ENCODE measurements at places on chromosomes 5 and 9.

DNA sequence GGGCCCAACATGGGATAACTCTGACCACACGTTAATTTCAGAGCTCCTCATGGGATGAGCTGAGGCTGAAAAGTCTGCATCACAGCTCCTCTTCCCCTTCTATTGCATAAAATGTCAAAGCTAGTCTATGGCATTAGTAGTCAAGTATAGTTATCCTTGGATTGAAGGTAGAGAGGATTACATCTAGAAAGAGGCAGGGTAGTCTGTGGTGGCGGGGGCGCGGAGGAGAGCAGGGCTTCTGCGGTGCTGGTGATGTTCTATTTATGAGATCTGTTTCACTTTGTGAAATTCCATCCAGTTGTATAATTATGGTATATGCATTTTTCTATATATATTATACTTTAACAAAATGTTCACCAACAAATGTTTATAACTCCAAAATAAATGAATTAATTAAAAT lies 329.5 kb upstream of the GRAMD2B start:
- DNase-seq, result no peak

DNA sequence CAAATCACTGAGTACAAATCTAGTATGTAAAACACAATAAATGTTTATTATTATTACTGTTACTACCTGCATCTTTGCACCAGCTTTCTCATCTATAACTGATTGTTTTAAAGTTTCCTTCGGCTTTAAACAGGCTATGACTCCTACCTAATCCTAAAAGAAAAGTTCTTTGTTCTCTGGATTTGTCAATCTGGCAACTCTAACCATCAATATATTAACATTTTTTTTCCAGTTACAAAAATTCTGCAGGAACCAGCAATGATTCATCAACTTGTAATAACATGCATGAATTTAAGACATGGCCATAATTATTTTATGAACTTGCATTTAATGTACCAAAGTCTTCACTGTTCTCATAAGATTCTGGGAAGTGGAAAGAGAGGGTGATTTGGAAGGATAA lies 228.5 kb downstream of the PIK3R1 start:
- DNase-seq, result no peak

GRCh38 chr5:129899454-129899853 lies 4.8 kb upstream of the CHSY3 start:
- peak; percentile 19 for DNase-seq

GRCh38 chr5:40832345-40832744 lies 2.7 kb downstream of the RPL37 start:
- no peak for DNase-seq

- no peak for DNase-seq
These were observed 107.3 kb upstream of the APC start for GRCh38 chr5:112630246-112631009.

DNA sequence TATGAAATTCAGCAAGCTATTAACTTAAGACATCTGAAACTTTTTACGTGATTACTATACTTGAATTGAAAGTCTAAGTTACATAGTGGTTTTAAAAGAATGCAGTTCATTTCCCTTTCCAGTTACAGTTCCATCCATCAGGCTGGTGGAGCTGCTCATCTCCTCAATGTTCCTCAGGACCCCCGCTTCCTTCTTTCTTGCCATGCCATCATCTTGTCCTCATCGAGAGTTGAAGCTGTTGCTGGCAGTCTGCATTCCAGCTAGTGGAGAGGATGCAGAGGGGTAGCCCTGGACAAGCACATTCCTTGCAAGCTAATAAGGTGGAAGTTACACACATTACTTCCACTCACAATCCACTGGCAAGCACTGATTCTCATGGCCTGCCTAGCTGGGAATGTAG lies 8.8 kb upstream of the RNF183 start:
- DNase-seq, result no peak

- no peak for DNase-seq
These were observed 518 bp downstream of the ERBIN start for GRCh38 chr5:65926893-65927292.

GRCh38 chr5:107282061-107282460 lies 388.7 kb downstream of the EFNA5 start:
- DNase-seq, result no peak

DNA sequence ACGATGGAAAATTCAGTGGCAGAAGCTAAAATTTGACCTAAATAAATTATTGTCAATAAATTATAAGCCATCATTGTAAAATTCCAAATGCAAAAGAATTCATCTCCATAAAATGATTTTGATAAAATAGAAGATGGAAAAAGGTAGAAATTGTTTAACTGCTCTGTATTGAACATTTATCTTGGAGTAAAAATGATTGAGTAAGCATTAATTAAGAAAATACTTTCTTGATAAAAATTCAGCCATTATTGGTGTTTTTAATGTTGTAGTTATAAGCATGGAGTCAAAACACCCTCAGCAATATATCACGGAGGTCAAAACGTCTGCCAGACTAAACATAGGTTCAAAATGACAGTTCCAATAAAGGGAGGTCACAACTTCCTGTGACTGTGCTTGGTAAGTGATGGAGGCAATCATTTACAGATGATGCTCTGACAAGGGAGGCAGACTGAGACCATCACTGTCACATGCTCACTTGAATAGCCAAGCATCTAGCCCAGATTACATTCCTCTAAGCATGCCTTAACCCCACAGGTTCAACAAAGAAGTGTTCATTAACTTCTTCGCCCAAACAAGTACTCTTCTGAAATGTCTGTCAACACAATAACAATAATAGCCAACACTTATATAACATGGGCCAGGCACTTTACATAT lies 69.5 kb downstream of the SH3TC2 start:
- no peak for DNase-seq

- no peak for DNase-seq
These were observed 142.4 kb upstream of the C9orf72 start for GRCh38 chr9:27715651-27716050.

Measured in NCI-H526 treated with DMSO at 0.1 percent for 48 hours (cell line).